ENCODE measurements at places on chromosomes 6 and 20. TPM values are rescaled to one million over a fixed set of nuclear protein-coding genes. Genes with fewer than 3 reads are reported as not detected.

The EMILIN3 gene
- total RNA-seq, result 0.83 TPM

The TTPAL gene
- 14.6 TPM for total RNA-seq

The AVP gene
- not detected for total RNA-seq

The SCRT2 gene
- not detected for total RNA-seq

The BTN1A1 gene
- total RNA-seq, result not detected

The FAM83C gene
- total RNA-seq, result not detected

The C20orf202 gene
- total RNA-seq, result 0.52 TPM

The HTR1E gene
- total RNA-seq, result 0.19 TPM

The CRIP3 gene
- total RNA-seq, result not detected

The BACH2 gene
- total RNA-seq, result 6.0 TPM

The MUC22 gene
- not detected for total RNA-seq

The HMGCLL1 gene
- 1.3 TPM for total RNA-seq

The SLC22A1 gene
- total RNA-seq, result not detected

The PKHD1 gene
- not detected for total RNA-seq

The FHL5 gene
- total RNA-seq, result 14.4 TPM

The EYA4 gene
- 2.1 TPM for total RNA-seq

The SEMG1 gene
- not detected for total RNA-seq

The SGK1 gene
- total RNA-seq, result 44.6 TPM

The COL21A1 gene
- total RNA-seq, result 22.2 TPM

The CCM2L gene
- total RNA-seq, result 9.6 TPM

The OTOR gene
- not detected for total RNA-seq

The C6orf52 gene
- total RNA-seq, result not detected

The SNPH gene
- 11.8 TPM for total RNA-seq

The PTK7 gene
- 7.9 TPM for total RNA-seq

Measured in esophagus muscularis mucosa (tissue), 4 donors.